ENCODE measurements at places on chromosomes 7 and 10. TPM values are rescaled to one million over a fixed set of nuclear protein-coding genes. Genes with fewer than 3 reads are reported as not detected.

PLAU gene
- total RNA-seq: 1.00 TPM

SGPL1 gene
- total RNA-seq: 47.5 TPM

ABCB4 gene
- total RNA-seq: 3.8 TPM

ELAPOR2 gene
- 41.9 TPM for total RNA-seq

BEND7 gene
- 16.5 TPM for total RNA-seq

CYCS gene
- 78.7 TPM for total RNA-seq

LSM8 gene
- total RNA-seq: 68.8 TPM

CLEC2L gene
- total RNA-seq: 3.8 TPM

CYP3A7 gene
- total RNA-seq: 0.45 TPM

SEC31B gene
- total RNA-seq: 10.8 TPM

DNA sequence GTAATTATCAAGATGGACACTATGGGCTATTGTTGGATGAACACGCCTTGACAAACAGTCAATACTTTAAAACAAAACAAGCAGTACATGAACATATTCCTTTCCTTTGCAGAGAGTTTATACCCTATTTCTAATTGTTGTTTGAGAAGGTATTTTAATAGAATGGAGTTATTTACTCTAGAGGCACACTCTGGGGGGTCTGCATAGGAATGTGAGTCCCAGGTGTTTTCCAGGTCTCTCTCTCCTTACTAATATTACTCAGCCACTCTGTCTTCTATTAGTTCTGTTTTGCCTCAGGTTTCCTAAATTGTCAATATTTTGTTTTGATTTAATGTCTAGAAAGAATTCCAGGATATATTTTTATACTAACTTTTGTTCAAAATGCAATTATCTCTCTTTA, 1091.4 kb downstream of the CNTNAP2 start:
- DNase-seq: no peak

DNA sequence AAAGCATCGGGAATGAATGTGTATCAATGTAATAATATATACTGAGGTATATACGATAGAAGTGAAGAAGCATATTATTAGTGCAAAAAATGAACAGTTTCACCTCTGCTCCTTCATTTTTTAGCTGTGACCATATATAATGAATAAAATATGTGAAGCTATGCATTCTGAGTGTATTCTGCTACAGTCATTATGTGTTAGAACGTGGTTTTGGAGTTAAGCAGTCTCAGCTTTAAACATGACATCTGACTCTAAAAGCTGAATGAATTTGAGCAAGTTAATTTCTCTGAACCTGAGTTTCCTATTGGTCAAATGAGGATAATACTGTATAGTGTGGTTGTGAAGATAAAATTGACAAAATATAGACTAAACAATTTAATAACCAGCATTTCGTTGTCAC, 358.1 kb downstream of the SUGCT start:
- no peak for DNase-seq

DNA sequence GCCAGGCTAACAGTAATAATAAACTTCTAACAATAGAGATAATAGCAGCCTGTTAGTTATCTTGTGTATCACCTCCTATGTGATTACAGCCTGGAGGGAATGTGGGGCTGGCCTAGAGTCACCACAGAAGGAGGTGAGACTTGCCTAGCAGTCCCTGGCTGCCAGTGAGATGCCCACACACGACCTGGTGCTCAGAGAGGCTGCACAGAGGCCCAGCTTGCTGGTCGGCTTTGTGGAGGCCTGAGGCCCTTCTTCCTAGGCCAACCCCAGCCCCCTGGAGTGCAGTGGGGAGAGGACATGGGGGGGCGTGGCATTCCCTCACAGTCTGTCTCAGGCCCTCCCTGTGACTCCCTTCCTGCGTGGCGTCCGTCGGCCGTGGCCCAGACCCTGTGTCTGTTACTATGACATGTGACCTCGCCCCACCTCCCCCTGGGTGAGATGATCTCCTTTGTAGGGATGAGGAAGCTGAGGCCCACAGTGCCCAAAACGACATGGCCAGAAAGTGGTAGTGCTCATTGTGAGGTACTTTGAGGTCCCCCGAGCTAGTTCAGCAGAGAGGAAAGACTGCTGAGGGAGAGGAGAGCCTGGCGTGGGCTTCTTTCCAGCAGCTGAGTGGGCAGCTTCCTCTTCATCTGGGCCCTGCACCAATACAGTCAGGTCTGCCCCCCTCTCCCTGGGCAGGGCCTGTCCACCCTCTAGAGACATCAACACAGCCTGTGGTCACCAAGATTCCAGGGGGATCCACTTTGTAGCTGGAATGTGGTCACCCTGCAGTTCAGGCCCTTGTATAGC, 29.7 kb downstream of the UNC5B start:
- no peak for DNase-seq

DNA sequence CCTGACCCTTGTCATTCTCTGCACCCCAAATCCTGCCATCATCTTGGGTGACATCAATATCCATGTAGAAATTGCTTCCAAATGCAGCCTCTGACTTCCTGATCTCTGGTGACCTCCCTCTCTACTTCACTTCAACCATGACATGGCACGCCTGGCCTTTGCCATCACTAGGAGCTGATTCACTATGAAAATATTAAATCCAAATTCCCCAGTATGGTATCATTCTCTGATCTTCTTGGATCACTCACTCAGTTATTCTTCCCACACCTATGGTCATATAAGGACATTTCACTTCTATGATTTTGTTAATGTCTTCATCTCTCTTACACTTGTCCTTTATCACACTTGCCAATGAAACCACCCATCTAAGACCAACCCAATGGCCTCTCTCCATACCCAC, 73.7 kb upstream of the ODAD2 start:
- DNase-seq: no peak

GRCh38 chr10:60883187-60883586, 60.8 kb downstream of the RHOBTB1 start:
- no peak for DNase-seq

GRCh38 chr10:27783660-27784059, 38.0 kb upstream of the MKX start:
- no peak for DNase-seq

GRCh38 chr7:149430192-149430591, 30.7 kb downstream of the ZNF777 start:
- DNase-seq: no peak

DNA sequence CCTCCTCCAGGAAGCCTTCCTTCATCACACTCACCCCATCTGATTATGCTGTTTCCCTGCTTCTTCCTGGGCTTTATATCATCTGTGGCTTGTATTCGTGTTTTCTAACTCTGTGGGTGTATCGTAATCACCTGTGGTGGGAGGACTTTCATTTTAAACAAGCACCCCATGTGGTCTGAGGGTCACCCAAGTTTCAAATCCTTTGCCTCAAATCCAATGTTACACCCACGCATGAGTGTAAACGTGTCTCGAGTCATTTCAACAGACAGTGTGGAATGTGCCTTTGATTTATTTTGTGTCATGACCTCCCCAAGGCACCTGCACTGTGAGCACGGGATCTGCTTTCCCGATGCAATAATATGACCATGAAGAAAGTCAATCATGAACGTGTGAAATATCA, 17.5 kb upstream of the LYZL2 start:
- DNase-seq: no peak

GRCh38 chr10:127402596-127403409, 146.3 kb upstream of the NPS start:
- no peak for DNase-seq

GRCh38 chr10:99337901-99338300, 8.7 kb downstream of the CNNM1 start:
- DNase-seq: no peak

- no peak for DNase-seq
Measured at GRCh38 chr10:17410907-17411306, 43.5 kb downstream of the ST8SIA6 start.

GRCh38 chr7:70071766-70072165, 473.5 kb downstream of the AUTS2 start:
- no peak for DNase-seq

All from cerebellum (tissue), 4 donors.